ENCODE measurements at places on chromosomes 16 and 17.
A peak's percentile ranks its signal among the peaks of the same experiment; 100 is the strongest.

- DNase-seq = peak; percentile 77
Measured at GRCh38 chr16:89828199-89828869, at the start of gene SPIRE2. Gene SPIRE2, plus strand, starts transcription at chr16:89828475. Its CDS starts 76 bp downstream, at chr16:89828551.

DNA sequence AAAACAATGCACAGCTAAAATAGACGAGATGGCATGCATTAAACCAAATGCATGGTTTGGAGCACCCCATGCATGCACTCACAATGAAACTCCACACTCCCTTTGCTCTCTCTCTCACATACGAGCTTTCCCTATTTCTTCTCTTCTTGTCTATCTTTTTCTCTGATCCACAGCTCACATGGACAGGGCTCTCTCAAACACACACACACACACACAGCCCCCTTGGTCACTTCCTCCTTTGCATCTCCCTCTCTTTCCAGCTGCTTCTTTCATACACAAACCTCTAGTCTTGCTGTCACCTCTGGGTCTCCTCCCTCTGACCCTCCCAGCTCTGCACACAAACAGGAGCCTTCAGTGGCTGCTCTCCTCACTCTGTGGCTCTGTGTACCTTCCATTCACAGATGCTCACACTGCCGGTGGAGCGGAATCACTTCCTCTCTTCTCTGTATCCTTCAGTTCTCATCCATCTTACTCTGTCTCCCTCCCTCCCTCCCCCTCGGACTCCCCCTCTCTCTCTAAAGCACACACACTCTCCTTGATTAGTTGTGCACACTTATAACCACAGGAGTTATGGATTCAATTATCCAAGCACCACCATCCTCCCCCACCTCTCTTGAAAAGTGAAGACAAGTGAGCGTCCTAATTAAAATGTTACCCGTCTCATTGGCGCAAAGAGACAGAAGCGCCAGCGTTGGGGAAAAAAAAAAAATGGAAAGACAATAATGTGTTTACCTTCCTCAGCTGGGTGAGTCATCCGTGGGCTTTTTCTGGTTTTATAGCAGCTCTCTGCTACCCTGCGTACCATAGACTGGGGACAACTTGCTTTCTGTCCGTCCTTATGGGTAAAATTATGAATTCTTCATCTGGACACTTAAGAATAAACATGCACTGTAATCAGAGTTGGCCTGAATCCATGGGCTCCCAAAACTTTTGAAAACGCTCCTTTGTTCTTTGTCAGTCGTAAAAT, 90.8 kb downstream of the SHISA6 start:
- DNase-seq = no peak

- no peak for DNase-seq
Measured at GRCh38 chr16:69197573-69197972, 10.6 kb downstream of the SNTB2 start.

DNA sequence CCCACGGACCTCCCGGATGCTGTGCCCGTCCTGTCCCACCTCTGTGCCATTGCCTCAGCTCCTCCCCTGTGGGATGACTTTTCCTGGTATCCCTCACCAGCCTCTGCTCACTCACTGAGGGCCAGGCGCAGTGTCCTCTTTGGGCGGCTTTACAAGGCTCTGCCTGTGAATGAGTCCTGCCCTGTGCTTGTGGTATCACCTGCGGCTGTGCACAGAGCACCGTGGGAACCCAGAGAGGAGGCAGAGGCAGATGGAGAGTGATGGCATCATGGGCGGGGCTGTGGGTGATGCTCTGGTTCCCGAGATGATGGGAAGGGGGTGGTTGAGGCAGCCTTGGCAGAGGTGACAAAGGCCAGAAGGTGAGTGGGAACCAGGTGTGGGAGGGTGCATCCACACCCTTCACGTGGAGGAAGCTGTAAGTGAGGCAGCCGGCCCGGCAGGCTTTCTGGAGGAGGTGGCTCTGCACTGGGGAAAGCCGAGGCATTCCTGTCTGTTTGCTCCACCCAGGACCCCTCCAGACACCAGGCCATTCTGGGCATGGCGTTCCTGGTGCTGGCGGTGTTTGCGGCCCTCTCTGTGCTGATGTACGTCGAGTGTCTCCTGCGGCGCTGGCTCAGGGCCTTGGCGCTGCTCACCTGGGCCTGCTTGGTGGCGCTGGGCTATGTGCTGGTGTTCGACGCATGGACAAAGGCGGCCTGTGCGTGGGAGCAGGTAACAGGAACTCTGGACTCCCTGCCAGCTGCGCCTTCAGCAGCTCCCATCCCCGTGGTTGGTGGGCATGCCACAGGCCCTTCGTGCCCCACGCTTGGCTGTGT, 23.8 kb downstream of the ADCY7 start:
- DNase-seq = no peak

GRCh38 chr16:12082226-12082887, 105.8 kb downstream of the SNX29 start:
- no peak for DNase-seq

DNA sequence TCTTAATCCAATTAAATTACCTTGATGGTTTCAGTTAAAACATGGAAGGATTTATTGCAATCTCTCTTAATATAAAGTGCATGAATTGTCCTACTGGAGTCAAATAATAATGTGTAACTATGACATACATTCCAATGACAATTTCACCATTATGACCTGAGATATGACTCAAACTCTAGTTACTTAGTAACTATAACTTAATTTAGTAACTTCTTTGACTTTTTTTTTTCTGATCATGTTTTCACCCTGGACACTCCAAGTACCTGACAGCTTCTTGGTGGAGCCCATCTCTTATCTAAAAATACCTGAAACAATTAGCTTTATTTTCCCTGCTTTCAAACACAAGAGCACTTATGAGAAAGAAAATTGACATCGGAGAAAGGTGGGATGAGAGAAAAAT, 123.7 kb downstream of the STX8 start:
- DNase-seq = no peak

DNA sequence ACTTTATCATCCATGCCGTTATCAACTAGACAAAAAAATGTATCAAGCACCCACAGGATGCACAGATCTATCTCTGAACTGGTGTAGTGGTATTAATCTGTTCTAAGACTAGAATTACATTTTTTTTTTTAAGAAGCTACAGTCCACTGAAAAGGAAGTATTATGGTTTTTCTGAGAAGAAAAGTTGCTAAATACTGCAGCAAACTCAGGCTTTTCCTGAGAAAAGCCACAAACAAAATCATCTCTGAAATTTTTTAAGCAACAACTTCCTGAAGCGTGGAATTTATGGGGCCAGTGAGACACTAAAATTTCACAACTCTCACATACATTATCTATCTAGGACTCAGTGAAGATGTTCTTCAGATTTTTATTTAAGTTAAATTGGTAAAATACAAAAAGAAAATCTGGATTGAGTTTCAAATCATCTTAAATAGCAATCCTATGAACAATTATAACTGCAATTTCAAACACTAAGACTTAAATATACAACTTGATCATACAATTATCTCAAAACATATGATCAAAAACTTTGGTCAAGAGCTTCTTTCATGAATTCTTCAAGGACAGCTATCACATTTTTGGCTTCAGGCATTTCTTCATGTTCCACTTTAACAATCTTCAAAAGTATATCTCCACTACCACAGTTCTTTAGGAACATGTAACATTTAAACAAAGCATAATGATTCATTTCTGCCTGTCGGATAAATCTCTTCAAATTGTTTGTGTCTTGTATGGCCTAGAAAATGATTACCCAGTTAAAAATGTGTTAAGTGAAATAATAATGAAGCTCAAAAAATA, 10.5 kb downstream of the C17orf75 start:
- no peak for DNase-seq
